ENCODE measurements at places on chromosomes 7 and 10.

DNA sequence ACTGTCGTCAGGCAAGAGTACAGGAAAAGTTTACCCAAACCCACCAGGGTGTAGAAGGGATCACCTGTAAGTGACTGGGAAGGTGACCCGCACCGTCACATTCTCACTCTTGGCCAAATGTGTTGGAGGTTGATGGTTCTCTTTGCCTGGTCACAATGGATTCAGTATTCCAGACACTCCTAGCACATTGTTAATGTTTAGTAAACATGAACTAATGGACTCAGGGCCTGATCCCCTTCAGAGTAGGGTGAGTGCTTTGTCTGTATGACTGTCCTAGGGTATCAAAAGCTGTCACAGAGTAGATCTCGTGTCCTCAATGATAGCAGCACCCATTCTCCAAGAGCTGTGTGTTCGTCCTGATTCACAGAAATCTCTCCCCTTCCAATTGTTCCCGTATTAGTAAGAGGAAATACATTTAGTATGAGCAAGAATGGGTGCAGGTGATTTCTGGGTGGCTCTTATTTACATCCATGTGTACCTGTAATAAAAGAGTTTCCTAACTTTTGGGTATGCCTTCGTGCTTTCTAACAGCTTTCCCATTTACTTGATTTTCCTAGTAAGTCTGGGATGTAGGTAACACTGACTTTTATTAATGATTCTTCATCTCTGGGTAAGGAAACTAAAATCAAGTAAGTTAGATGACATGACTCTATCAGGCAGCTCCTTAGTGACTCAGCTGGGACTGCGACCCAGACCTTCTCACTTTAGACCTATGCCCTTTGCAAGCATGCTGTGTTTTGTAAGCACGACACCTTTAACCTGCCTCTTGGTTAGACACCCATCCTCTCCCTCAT, 4.7 kb downstream of the EEPD1 start:
- DNase-seq, result no peak

DNA sequence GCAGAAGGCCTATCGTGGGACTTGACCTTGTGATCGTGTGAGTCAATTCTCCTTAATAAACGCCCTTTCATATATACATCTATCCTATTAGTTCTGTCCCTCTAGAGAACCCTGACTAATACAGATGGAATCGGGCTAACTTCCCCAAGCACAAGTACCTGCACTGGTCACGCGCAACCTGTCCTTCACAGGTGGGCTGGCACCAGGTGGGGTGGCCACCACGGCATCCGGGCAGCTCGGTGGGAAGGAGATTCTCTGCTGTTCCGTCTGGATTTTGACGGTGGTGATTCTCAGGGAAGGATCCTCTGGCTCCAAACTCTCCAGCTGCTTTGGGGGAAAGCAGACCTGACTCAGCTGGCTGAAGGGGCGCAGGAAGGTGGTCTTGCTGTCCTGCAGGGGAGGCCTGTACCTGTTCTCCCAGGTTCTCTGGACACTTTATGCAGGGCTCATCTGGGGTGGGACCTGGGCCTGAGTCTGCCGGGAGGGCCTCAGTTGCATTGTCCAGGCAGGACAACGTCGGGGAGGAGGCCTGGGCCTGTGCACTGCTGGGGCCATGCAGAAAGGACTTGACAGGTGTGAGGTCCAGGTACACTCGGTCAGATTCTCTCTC, 61.1 kb downstream of the VWA2 start:
- DNase-seq, result no peak

DNA sequence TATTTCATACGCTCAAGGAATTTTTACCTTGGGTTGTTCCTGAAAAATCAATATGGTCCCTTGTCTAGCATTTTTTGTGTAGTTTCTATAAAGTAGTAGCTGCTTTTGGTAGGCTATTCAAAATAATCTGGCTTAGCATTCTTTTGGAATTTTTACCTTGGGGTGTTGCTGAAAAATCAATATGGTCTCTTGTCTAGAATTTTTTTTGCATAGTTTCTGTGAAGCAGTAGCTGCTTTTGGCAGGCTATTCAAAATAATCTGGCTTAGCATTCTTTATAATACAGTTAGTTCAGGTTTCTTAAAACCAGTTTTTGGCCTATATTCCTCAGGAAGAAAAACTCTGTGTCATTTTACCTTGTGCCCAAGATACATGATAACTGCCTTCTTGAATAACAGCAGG, 301.9 kb downstream of the SUGCT start:
- no peak for DNase-seq

- DNase-seq, result no peak
Measured at GRCh38 chr10:72156223-72156622, 59.6 kb upstream of the ANAPC16 start.

DNA sequence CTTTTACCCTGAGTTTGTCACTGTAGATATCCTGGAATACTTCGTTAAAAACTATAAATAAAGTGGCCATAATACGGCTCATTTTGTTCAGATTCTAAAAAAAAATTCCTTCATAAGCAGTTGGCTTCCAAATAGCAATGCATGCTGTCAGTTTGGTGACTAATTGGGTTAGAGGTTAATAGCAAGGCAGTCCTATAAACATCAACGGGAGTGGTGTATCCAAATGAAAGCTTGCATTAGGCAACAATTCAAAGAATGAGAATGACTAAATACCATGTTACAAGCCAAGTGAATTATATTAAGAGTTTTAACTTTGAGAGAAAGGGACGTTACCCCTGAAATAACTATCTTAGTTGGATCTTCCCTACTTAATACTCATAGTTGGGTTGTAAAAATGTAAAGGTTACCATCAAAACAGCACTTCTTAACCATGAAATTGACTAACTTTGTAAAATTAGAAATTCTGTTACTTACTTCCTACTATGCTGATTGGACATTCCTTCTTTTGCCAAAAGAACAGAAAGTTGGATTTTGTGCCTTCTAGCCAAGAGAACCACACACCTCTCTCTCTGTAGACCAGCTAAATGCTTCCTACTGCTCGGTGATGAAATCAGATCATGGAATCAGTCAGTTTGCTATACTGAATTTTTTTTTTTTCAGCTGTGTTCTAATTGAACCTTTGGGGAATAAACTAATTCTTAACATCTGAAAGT, 98.0 kb downstream of the KAT6B start:
- DNase-seq, result no peak

DNA sequence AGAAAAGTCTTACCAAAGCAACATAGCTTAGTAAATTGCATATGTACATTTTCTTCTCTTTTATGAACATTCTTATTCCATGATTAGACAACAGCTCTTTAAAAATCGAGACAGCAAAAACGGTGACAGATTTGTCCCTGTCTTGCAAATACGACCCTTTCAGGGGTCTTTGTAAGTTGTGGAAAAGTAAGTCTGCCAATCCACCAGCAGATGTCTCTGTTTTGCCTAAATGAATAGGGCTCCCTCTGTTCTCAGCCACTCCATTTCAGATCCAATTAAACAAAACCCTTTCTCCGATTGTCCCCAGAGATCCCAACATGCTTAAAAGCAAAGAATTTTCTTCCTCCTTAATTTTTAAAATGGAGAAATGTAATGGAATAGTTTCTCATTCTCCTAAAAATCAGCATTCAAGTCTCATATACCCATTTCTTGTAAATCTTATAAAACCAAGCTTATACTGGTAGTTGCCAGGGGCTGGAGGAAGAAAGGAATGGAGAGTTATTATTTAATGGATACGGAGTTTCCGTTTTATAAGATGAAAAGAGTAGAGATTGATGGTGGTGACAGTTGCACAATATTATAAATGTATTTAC, 61.0 kb upstream of the NFE2L3 start:
- no peak for DNase-seq

DNA sequence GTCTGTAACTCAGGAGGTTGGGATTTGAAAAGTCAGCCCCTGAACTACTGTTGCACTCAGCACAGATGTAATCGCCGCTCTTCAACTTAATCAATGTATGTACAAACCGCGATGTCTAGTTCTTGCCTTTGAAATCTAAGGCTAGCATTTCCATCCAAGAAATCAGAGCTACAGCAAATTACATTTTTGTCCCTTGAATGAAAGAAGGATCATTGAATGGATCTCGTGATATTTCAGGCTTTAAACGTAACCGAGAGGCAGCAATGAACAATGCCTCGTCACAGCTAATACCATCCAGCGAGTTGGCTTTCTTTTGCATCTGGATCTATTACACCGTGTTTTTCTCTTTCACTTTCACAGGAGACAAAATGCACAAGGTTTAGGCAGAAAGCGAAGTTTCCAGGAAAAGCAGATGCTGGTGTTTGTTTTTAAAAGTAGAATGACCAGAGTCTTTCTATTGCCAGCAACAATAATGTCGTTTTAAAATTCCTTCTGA, 5.5 kb downstream of the SKIDA1 start:
- DNase-seq, result no peak

GRCh38 chr7:91043924-91044645, 220.1 kb upstream of the FZD1 start:
- no peak for DNase-seq

DNA sequence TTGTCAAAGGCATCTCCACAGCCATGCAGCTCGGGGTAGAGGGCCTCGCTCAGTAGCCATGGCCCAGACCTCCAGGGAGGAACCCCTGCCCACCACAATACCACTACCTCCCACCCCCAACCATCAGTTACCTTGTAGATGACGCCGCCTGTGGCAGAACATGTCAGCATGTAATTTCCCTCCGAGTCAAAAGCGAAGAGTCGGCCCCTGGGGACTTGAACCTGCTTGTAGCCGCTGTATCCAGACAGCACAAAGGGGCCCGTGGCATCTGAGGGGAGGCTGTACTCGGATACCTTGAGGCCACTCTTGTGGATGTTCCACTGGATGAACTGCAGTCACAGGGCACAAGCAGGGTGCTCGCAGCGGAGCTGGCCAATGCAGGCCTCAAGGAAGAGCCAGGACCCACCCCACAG, 16.3 kb upstream of the CYREN start:
- no peak for DNase-seq

DNA sequence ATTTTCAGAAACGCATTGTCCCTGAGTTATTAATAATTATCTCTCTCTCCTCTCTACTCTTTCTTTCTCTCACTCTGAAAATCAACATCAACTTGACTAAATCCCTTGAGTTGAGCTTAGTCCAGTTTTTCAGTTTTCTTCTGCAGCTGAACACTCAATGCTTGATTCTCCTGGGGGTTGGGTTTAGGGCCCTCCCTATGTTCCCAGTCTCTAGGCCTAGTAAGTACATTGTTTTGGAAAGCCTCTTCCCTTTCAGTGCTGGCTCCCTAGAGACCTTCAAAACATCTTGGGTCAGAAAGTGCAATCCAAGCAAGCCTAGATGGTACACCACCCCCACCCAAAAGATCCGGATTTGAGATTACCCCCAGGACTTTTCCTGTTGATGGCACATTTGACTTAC, 488.5 kb downstream of the LRMDA start:
- DNase-seq, result no peak

- DNase-seq, result no peak
Measured at GRCh38 chr7:14289957-14290356, 300.5 kb upstream of the ETV1 start.

GRCh38 chr7:79414910-79415309, 38.6 kb downstream of the MAGI2 start:
- DNase-seq, result no peak

DNA sequence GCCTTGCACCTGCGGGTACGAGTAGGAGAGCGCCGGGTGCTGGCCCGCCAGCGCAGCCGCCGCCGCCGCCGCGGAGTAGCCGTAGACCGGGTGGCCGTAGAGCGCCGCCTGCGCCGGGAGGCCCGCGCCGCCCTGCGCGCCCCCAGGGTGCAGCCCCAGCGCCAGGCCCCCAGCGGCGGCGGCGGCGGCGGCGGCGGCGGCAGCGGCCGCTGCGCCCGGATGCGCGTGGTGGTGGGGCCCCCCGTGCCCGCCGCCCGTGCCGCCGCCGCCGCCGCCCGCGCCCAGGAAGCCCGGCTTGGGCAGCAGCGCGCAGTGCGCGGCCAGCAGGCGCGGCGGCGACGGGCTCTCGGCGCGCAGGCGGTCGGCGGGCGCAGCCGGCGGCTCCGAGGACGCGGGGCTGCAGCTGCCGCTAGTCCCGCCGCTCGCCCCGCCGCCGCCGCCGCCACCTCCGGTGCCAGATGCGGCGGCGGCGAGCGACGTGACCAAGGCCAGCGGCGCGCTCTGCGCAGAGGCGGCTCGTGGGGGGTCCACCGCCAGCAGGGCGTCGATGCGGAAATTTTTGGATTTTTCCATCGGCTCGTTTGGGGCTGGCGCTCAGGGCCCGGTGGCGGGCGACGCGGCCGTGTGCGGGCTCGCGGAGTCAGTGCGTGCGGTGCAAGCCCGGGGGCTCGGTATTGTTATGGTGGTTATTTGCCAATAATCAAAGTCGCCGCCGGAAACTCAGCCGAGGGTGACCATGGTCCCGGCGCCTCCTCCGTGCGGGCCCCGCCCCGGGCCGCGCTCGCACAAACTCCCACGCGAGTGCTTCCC, 480 bp downstream of the MNX1 start:
- DNase-seq, result no peak

Data from omental fat pad (tissue), 4 donors.